Neural crest cell (in vitro differentiated cells): ENCODE measurements at places on chromosomes 3 and 15.

DNA sequence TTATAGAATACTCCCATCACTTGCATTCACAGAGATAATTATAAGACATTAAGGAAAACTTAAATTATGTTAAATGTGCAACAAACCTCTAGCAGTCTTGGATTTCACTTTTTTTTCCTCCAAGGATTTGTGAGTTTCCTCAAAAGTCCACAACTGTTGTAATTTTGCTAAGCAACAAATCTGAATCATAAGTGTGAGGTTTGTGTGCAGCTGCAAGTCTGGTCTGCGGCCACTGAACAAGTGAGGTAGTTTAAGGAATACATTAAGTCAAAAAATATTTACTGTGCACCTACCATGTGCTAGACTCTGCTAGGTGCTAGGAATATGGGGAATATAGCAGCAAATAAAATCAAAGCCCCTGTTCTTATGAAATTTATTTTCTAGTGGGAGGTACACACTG lies 70.2 kb downstream of the LRRC28 start:
- no peak for DNase-seq

- DNase-seq: no peak
Measured at GRCh38 chr3:54909191-54909590, 18.7 kb downstream of the LRTM1 start.

DNA sequence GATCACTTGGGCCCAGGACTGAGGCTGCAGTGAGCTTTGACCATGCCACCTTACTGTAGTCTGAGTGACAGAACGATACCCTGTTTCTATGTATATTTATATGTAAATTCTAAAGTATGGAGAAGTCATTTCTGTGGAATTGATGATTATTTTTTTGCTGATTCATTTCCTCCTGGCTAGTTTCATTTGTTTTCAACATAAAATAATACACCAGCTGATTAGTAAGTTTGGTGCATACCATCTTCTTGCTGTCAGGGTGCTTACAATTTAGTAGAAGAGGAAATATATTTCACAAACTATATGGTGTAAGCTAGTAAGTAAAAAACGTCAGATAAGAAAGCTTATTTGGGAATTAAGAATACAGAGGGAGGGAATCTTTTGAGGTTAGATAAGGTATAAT lies 36.0 kb downstream of the SLC25A26 start:
- DNase-seq: no peak

DNA sequence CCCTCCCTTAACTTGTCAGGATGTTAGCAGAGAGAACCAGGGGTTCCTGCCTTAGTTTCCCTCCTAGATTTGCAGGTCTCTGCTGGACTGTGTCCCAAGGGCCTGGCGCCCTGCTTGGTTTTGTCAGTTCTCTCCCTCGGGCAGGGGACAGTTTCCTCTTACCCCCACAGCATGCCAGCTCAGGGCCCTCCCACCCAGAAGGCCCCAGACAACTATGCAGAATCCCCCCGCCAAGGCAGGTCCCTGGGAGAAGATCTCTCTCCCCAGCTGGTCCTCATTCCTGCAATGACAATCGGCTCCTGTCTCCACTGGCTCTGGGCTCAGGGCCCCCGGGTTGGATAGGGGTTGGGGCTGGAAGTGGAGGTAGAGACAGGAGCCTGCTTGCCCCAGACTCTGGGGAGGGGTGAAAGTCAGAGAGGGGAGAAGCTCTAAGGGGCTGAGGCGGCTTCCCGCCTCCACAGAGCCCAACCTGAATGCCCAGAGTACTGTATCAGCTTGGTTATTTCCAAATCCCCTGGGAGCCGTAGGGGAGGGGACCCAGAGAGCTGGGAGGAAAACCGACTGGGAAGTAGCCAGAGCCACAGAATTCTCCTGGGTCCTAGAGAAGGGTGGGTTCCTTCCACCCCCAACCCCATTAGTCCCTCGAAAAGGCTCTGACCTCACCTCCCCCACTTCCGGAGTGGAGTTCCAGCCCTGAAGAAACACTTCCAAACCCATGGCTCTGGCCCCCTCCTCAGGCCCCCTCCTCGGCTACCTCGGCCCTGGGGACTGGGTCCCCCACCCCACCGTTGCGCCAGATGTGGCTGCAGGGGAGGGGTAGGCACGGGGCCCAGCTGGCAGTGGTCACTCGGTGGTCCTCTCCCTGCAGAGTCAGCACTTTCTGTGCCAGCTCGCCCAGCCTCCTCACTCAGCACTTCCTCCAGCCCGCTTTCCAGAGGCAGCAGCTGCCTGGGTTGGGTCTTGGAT lies 3.8 kb upstream of the LOXL1 start:
- DNase-seq: no peak

DNA sequence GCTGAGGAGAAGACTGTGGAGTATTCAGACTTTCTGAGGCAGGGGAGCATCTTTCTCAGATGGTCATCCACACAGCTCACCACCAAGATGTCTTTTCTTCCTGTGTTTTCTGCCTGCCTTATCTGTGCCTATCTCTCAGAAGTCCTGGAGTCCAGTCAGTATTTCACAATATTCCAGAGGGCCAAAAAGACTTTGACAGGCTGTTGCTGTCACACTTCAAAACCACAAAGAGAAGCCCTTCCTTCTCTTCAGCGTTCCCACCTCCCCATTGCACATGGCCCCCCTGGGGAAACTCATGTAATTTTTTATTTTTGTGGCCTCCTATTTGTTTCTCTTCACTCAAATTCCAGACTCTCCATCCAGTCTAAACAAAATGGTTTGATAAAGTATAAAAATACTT lies 585.2 kb downstream of the EPHA3 start:
- no peak for DNase-seq

- no peak for DNase-seq
Measured at GRCh38 chr3:139328356-139328755, 15.5 kb upstream of the MRPS22 start.

DNA sequence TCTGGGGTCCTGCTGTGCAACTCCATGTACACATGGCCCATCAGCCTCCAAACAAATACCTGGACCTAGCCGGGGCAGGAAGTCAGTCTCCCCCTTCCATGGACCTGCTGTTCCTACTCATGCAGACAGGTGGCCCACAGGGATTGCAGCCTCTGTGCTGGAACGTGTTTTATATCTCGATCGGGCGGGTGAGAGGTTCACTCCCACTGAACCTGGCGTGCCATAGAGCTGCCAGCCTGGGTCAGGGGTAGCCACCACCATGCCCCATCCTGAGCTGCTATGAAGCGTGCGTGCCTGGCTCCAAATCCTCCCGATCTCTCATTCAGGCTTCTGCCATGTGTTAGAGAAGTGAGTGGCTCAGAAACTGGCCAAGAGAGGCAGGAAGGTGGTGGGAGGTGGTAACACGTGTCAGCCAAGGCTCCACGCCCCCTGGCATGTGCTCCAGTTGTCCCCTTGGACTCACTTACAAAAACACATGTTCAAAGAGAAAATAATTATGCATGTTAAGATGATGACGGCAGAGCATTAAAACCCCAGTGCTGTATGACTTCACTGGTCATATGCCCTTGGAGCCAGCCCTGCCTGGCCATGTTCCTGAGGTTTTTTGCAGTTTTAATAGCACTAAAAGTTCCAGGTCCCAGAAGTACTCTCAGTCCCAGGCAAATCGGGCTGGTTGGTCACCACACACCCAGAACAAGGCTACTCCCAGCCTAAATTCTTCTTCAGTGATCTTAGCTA lies 30.6 kb downstream of the CTSH start:
- DNase-seq: no peak

DNA sequence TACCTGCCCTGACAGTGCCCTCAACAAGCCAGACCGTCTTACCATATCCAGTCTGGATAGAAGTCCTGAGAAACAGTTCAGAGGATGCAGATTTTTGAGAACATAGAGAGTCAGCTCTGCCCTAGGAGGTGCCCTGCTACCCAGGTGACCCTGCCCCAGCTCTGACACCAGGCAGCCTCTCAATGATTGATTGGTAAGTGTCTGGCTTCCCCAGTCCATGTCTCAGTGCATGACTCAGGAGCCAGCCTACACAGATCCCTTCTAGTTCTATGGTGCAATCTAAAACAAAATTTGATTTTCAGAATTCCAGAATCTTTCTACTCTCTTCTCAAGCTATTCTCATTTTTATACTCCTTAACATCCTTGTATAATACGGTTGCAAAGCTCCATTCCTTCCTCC lies 292.1 kb downstream of the VPS13C start:
- no peak for DNase-seq

GRCh38 chr3:18580268-18580667 lies 155.1 kb upstream of the SATB1 start:
- DNase-seq: no peak

- DNase-seq: no peak
Measured at GRCh38 chr3:147049821-147050220, 356.5 kb downstream of the ZIC4 start.

GRCh38 chr3:148943506-148944205 lies 47.7 kb upstream of the GYG1 start:
- no peak for DNase-seq

DNA sequence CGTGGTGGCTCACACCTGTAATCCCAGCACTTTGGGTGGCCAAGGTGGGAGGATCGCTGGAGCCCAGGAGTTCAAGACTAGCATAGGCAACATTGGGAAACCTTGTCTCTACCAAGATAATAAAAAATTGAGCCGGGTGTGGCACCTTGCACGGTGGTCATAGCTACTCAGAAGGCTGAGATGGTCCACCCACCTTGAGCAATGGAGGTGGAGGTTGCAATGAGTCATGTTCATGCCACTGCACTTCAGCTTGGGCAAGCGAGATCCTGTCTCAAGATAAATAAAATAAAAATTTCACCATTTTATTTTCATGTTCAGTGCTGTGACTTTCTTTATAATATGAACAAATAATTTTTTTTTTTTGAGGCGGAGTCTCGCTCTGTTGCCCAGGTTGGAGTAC lies 12.5 kb downstream of the MAPK6 start:
- DNase-seq: no peak

- DNase-seq: no peak
Measured at GRCh38 chr3:143222505-143222904, 102.9 kb downstream of the CHST2 start.
